ENCODE measurements at places on chromosomes 3 and 15. TPM values are rescaled to one million over a fixed set of nuclear protein-coding genes. Genes with fewer than 3 reads are reported as not detected.

GRCh38 chr3:187570776-187571175 lies 99.4 kb downstream of the SST start:
- H3K27me3 ChIP-seq: no peaks in the 10 kb centered on the region
- no peak overlapping the region for H3K4me3 ChIP-seq
- H3K4me1 ChIP-seq: no peaks in the 10 kb centered on the region
- H3K27ac ChIP-seq: no peak overlapping the region
- no peaks in the 10 kb centered on the region for H3K36me3 ChIP-seq

DNA sequence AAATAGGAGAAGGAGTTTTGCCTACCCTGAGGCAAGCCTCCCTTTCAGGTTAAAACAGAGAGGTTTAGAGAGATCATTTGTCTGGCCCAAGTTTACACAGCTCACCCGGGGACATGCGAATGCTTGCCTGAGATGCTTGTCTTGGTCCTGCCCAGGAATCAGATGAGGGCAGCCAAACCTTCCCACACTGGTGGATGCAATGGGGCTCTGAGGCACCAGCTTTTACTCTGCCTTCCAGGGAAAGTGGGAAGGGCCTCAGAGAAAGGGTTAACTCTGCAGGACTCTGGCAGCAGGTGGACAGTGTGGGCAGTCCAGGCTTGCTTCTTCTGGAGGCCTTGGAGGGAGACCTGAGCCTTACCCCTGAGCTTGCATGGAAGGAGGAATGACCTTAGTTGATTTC lies 90.0 kb downstream of the LRRK1 start:
- no peak overlapping the region for H3K4me3 ChIP-seq
- no peaks in the 10 kb centered on the region for H3K27me3 ChIP-seq
- H3K27ac ChIP-seq: peak overlapping the region; percentile 96
- DNase-seq: no peak

DNA sequence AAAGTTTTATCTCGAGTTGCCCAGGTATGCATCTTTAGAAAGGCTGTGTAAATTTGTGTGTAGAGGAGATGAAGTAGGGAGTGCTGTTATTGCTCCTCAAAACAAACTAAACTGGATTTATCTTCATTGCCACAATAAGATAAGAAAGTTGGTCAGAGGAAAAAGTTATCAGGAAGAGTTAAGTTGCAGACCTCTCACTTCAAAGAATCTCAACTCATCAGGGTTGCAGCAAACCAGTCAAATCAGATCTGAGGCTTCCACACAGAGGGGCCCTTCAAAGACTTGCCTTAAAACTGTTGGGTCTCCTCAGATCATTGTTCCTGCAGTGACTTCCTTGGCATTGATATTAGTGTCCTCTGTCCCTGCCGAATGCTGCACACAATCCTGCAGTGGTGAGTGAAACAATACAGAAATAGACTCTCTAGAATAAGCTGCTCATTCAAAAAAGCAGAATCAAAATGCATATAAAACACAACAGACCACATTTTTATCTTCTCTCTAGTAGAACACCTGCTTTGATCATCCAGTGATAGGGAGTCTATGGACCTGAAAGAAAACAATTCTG lies 191.2 kb upstream of the CBLB start:
- no peak overlapping the region for H3K27ac ChIP-seq
- no peaks in the 10 kb centered on the region for H3K27me3 ChIP-seq
- no peaks in the 10 kb centered on the region for H3K4me1 ChIP-seq
- H3K4me3 ChIP-seq: no peak overlapping the region

- H3K27me3 ChIP-seq: no peaks in the 10 kb centered on the region
- H3K36me3 ChIP-seq: no peaks in the 10 kb centered on the region
- no peak overlapping the region for H3K4me3 ChIP-seq
- H3K4me1 ChIP-seq: no peaks in the 10 kb centered on the region
- DNase-seq: no peak
These were observed 231.7 kb upstream of the ARRDC4 start for GRCh38 chr15:97728791-97729190.

DNA sequence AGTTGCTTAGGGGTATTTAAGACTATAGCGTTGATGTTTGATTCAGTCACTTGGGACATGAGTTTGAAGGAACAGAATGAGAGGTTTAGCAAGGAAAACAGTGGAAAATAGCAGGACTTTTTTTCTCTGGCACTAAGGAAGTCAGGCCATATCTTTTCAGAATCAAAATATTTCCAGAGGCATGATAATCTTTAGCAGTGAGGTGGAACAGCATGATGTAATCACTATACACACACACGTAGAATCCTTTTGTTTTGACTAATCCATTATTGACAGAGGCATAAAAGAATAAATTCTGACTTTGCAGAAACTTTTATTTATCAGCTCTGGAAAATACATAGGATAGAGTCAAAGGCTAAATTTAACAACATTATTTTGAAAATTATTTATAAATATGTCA lies 174.1 kb downstream of the ZPLD1 start:
- no peak for DNase-seq
- no peaks in the 10 kb centered on the region for H3K36me3 ChIP-seq
- H3K27ac ChIP-seq: no peak overlapping the region
- no peak overlapping the region for H3K4me3 ChIP-seq

- H3K4me3 ChIP-seq: no peak overlapping the region
- H3K36me3 ChIP-seq: no peaks in the 10 kb centered on the region
- H3K27me3 ChIP-seq: no peaks in the 10 kb centered on the region
- H3K27ac ChIP-seq: no peak overlapping the region
- no peaks in the 10 kb centered on the region for H3K4me1 ChIP-seq
These were observed 26.0 kb downstream of the MESP1 start for GRCh38 chr15:89725064-89725463.

GRCh38 chr3:30658328-30659052 lies 52.1 kb downstream of the TGFBR2 start:
- DNase-seq: peak; percentile 36
- H3K4me3 ChIP-seq: no peak overlapping the region
- H3K4me1 ChIP-seq: peaks cover 45% of the 10 kb centered on the region
- H3K36me3 ChIP-seq: no peaks in the 10 kb centered on the region
- H3K27ac ChIP-seq: peak overlapping the region; percentile 91

GRCh38 chr15:85550283-85550682 lies 169.9 kb downstream of the AKAP13 start:
- no peaks in the 10 kb centered on the region for H3K27me3 ChIP-seq
- DNase-seq: no peak
- H3K4me3 ChIP-seq: no peak overlapping the region
- H3K4me1 ChIP-seq: no peaks in the 10 kb centered on the region
- no peaks in the 10 kb centered on the region for H3K36me3 ChIP-seq

DNA sequence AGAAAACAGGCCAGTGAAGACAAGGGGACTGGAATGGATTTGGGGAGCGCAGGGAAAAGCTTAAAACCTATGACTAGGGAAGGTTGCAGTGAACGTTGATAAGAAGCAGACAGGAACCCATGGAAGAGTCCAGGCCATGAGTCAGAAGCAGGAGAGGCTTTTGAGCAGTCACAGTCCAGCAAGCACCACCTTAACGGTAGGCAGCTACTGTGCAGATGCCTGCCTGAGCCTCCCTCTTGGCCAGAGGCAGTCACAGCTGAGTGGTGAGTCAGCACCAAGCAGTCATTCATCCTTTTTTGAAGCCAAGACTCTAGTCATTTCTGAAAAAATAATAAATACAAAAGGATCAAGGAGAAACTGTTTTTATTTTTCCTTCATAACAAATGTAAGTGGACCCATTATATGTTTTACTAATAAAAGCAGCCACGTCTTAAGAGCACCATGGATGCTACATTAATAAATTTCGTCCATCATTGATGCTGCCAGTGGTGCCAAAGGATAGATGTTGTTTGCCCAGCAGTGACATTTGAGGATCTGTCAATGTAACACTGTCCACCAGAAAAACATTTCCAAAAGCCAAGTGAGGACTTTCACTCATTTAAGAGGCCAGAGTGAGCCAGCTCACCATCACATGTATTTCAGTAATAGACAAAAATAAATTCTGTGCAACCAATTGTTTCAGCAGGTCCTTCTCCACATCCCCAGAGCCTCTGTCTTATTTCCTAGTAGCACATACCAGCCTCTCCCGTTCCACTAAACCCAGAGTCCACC lies 42.1 kb upstream of the ACTC1 start:
- H3K27ac ChIP-seq: no peak overlapping the region
- H3K36me3 ChIP-seq: no peaks in the 10 kb centered on the region
- no peaks in the 10 kb centered on the region for H3K27me3 ChIP-seq

GRCh38 chr3:77456906-77457305 lies 417.0 kb downstream of the ROBO2 start:
- no peak for DNase-seq
- H3K27me3 ChIP-seq: no peaks in the 10 kb centered on the region

GRCh38 chr3:44428910-44429309 lies 48.6 kb downstream of the ZNF445 start:
- no peaks in the 10 kb centered on the region for H3K36me3 ChIP-seq
- no peak overlapping the region for H3K4me3 ChIP-seq
- H3K4me1 ChIP-seq: no peaks in the 10 kb centered on the region
- H3K27me3 ChIP-seq: no peaks in the 10 kb centered on the region
- no peak overlapping the region for H3K27ac ChIP-seq
- no peak for DNase-seq

DNA sequence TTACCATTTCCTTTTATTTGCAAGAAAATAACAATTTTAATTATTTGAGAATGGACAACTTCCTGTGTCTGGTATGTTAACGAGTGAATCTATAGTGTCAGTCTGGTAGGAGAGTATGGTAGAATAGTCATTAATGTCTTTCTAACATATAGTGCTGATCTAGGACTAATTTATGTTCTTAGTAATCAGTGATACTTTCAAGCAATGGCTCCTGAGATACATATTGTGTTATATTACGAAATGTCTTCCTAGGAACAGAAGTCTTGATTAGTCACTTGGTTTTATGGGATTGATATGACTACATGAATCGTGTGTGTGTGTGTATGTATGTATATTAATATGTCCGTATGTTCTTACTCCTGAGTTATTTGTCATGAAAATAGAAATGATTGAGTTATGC lies 66.6 kb upstream of the PAQR5 start:
- DNase-seq: no peak
- no peak overlapping the region for H3K27ac ChIP-seq
- no peaks in the 10 kb centered on the region for H3K27me3 ChIP-seq
- no peak overlapping the region for H3K4me3 ChIP-seq
- no peaks in the 10 kb centered on the region for H3K4me1 ChIP-seq
- no peaks in the 10 kb centered on the region for H3K36me3 ChIP-seq

GRCh38 chr3:179098388-179099077 lies 26.9 kb upstream of the ZMAT3 start:
- no peak overlapping the region for H3K27ac ChIP-seq
- H3K4me1 ChIP-seq: no peaks in the 10 kb centered on the region
- DNase-seq: no peak
- no peak overlapping the region for H3K4me3 ChIP-seq

- H3K4me3 ChIP-seq: no peak overlapping the region
These were observed 9.6 kb upstream of the FSIP1 start for GRCh38 chr15:39792025-39792843.

Gene IL12A
- total RNA-seq: not detected
